ENCODE measurements at places on chromosomes 16 and 17.

DNA sequence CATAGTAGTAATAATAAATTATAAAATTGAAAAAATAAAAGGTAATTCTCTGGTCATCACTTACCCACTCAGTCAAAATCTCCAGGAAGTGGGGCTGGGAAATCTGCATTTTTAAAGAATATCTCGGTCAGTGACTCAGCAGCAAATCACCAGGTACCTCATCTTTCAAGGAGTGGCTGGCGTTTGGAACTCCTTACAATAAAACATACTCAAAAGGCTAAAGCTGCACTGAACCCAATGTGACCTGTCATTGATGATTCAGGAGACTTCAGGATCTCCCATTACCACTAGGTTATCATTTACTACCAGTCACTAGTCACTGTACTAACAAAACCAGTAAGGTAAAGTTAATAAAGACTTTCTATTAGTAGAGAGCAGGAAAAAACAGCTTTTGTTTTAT, 21.5 kb upstream of the RFFL start:
- DNase-seq = no peak

DNA sequence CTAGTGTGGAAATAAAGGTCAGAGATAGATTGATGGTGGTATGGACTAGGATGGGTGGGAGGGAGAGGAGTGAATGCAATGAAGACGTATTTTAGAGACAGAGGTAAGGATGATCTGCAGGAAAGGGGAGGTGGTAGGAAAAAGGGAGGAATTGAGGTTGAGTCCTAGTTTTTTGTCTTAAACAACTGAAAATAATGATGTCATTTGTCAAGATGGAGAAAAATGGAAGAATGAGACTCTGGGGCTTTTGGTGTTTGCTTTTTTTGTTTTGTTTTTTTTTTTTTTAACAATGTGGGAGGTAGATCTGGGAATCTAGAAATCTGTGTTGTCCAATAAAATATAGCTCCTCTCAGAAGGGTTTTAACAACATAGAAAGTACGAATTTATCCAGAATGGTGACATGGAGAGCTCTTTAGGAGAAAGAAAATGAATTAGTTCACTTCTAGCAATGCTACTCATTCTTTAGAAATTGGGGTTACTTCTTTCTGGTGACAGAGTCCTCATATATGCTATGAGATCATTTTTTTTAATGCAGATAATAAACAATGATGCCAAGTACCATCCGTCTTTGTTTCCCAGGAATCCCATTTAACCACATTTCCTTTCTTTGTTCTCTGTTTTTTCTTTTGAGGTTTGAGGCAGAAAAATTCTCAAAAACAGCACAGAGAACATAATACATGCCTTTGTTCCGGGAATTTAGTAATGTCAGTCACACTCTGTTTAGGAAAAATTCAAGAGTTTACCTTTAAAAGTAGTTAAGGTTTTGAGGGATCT, 225.3 kb upstream of the COX10 start:
- no peak for DNase-seq

- no peak for DNase-seq
Measured at GRCh38 chr16:56777482-56777881, 47.6 kb downstream of the NUP93 start.

GRCh38 chr16:79175286-79176057, 425.1 kb downstream of the MAF start:
- no peak for DNase-seq

GRCh38 chr16:79754501-79754900, 154.0 kb upstream of the MAF start:
- no peak for DNase-seq

DNA sequence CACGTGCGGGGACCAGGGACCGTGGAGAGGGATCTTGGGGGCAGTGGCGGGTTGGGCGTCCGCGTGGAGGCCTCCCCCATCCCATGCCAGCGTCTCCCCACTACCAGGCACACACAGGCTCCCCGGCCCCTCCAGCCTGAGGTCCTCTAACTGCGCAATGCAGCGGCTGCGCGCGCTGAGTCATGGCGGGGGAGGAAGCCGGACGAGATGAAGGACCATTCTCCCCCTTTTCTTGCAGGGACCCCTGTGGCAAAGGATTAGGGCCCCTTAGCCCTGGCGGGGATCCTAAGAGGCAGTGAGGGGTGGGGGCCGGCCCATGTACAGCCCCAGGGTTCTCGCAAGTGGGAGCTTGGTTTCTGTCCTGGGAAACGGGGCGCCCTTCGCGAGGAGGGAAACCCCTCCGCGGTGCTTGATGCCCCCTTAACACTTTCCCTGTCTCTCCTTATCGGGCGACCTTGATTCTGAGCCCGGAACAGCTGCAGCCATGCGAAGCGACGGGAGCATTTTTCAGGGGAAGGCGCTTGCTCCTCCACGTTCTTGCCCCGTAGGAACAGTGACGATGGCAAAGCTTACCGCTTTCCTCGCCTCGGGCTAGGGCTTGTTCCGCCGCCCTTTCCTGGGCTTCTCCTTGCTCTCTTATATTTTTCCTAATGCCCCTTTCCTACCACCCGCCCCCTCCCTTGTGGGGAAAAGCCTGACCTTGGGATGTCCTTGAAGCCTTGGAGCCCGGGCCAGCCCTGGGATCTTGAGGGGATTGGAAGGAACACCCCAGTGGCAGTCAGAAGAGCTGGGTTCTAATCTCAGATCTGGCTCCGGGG, 592 bp downstream of the ALDOA start:
- no peak for DNase-seq

- no peak for DNase-seq
Measured at GRCh38 chr17:49259663-49260010, 29.1 kb upstream of the PHOSPHO1 start.

DNA sequence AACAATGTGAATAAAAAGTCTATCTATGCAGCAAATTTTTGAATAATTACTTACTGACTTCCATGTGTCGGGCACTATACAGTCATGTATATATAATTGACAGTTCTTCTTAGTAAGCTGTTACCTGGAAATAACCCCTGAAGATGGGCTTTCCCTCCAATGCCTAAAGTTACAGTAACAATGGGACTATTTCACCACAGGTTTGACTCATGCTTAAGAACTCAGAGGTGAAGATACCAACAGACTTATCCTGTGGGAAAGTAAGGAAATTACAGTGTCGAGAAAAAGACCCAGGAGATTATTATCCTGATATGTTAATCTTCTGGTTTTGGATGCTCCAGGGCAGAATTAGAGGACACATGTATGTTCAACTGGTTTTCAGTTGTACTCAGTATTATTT, 601.5 kb upstream of the SOX9 start:
- DNase-seq = no peak
